ENCODE measurements at places on chromosomes 1 and 21.

DNA sequence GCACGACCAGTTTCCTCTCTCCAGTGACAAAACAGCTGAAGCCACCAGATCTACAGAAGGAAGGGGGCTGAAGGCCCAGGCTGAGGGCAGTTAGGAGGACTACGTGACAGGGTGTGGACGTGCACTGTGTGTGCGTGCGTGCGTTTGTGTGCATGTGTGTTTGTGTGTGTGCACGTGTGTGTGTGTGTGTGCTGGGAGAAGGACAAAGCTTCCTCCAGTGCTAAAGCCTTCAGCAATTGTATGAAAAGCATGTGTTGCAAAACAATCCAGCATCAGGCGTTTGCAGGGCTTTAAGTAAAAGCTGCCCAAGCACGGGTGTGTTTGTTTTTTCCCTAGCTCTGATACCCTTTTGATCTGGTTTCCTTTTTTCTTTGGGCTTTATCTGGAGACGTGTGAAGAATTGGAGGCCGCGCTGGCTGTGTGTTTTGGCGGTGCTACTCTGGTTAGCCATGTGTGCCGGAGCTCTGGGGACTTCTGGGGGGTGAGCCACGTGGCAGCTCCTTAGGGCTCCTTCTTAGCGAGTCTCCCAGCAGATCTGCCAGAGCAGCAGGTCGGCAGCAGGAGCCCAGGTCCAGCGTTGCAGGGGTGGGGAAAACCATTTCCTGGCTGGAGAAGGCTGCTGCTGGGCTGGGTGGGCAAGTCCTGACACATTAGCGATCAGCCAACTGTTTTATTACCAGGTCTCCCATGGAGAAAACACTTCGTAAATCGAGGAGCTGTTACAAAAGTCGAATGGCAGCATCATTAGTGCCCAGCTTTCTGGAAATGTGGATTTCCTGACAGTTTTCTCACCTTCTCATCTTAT is 73.4 kb downstream of the UCK2 start:
- no peak for DNase-seq

- DNase-seq = no peak
Observed at GRCh38 chr1:148166558-148167492, 14.7 kb upstream of the NBPF11 start.

- DNase-seq = peak; percentile 35
Observed at GRCh38 chr1:5983361-5984103, 8.7 kb downstream of the NPHP4 start.

DNA sequence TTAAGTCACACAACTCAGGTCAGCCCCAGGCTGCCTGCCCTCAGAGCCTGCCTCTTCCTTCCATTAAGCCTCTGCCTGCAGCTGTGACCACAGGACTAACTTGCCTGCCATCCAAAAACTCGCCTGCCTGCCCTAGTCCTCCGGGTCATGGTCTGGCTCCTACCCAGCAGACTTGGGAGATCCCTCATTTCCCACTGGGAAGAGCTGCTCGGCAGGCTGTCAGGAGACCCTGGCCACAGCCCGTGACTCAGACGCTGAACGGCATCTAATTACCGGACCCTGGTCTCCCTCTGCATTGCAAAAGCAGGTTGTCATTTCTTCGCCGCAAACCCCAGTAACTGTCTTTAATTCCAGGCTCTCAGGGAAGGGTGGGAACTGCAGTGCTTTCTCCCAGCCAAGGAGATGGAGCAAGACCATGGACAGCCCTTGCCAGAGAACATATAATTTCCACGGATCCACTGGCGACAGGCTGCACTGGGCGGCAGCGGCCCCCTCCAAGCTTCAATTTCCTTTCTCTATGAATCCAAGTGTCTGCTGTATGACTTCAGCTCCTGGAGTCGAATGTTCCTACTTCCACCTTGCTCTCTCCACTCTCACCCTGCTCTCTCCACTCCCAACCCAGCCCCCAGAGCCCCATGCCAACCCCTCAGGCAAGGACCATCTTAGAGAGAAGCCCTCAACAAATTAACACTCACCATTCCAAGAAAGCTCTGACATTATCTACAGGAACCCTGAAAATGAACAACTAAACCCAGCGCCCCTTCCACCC is 20.4 kb downstream of the OLFML2B start:
- DNase-seq = no peak

DNA sequence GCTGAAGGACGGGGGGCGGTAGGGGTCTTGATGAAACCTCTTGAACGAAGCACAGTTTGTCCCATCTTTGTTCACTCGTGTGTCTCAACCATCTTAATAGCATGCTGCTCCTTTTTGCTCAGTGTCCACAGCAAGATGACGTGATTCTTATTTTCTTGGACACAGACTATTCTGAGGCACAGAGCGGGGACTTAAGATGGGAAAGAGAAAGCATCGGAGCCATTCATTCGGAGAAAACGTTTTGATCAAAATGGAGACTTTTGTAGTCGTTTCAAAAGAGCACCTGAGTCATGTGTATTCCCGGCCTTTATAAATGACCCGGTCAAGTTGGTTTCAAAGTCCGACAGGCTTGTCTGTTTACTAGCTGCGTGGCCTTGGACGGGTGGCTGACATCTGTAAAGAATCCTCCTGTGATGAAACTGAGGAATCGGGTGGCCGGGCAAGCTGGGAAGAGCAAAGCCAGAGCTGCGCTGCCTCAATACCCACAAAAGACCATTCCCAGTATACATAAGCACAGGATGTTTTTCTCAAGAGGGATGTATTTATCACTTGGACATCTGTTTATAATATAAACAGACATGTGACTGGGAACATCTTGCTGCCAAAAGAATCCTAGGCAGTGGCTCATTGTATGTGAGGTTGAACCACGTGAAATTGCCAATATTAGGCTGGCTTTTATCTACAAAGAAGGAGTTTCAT is 18.5 kb downstream of the ETS2 start:
- DNase-seq = no peak

- no peak for DNase-seq
Observed at GRCh38 chr1:207474210-207474609, 20.1 kb downstream of the CR2 start.

GRCh38 chr1:31693231-31693630 is 10.6 kb downstream of the COL16A1 start:
- DNase-seq = no peak

DNA sequence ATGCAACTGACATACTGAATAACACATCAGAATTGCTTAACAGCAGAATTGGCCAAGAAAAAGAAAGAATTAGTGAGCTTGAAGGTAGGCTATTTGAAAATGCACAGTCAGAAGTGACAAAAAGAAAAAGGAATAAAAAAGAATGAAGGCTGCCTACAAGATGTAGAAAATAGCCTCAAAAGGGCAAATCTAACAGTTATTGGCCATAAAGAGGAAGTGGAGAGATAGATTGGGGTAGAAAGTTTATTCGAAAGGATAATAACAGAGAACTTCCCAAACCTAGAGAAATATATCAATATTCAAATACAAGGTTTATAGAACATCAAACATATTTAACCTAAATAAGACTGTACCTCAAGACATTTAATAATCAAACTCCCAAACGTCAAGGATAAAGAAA is 67.5 kb downstream of the ATP6V1G3 start:
- no peak for DNase-seq

- DNase-seq = no peak
Observed at GRCh38 chr1:198595765-198596164, 43.1 kb upstream of the PTPRC start.

DNA sequence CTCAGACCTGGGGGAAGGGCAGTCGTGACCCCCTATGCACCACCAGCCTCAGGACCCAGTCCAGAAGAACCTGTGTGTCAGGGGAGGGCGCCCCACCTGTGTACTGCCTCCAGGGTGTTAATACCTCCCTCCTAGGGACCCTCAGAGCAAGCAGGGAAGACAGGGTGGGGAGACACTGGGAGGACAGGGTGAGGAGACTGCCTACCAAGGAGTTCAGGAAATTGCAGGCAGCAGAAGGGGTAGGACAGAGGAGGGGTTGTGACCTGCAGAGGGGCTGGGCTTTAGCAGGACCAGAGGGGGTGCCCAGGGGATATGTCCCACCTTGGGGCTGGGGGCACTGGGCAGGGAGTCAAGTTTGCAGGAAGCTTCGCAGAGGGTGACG is 5.2 kb downstream of the C21orf58 start:
- no peak for DNase-seq

GRCh38 chr1:42978317-42979035 is 19.8 kb upstream of the SLC2A1 start:
- no peak for DNase-seq

GRCh38 chr1:174998569-174999215 is 1.1 kb upstream of the CACYBP start:
- DNase-seq = peak; percentile 81

DNA sequence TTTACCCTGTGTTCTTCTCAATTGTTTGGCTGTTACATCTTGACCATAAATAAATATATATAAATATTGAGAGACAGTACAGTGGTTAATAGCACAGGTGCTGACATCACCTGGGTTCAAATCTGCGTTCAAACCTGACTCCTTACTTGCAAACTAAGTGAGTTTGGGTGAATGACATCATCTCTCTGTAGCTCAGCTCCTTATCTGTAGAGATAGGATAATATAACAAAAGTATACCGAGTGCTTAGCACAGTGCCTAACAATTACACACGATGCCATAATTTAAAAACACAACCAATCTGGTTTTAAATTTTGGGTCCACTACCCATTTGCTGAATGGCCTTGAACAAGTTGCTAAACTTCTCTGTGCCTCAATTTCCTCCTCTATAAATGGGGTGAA is 86.6 kb downstream of the RRAGC start:
- DNase-seq = no peak

DNA sequence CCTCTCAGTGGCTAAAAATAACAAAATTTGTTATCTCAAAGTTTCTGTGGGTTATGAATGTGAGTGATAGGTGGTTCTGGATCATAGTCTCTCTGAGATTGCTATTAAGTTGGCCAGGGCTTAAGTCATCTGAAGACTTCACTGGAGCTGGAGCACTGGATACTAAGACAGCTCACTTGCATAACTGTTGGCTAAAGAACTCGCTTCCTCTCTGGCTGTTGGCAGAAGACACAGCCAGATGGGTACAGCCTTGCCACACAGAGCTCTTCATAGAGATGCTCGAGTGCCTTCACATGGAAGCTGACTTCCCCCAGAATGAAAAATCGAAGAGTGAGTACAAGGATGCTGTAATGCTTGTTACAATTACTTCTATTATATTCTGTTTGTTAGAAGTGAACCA is 333.8 kb downstream of the ZP4 start:
- DNase-seq = no peak

DNA sequence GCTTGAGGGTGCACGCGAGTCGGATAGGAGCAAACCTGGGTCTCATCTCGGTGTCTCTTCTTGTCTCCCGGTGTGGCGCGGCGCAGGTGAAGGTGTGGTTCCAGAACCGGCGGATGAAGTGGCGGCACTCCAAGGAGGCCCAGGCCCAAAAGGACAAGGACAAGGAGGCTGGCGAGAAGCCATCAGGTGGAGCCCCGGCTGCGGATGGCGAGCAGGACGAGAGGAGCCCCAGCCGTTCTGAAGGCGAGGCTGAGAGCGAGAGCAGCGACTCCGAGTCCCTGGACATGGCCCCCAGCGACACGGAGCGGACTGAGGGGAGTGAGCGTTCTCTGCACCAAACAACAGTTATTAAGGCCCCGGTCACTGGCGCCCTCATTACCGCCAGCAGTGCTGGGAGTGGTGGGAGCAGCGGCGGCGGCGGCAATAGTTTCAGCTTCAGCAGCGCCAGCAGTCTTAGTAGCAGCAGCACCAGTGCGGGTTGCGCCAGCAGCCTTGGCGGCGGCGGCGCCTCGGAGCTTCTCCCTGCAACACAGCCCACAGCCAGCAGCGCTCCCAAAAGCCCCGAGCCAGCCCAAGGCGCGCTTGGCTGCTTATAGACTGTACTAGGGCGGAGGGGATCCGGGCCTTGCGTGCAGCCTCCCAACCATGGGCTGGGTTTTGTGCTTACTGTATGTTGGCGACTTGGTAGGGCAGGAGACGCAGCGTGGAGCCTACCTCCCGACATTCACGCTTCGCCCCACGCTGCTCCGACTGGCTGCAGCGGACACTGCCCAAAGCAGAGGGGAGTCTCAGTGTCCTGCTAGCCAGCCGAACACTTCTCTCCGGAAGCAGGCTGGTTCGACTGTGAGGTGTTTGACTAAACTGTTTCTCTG is 5.1 kb downstream of the HLX start:
- DNase-seq = no peak

DNA sequence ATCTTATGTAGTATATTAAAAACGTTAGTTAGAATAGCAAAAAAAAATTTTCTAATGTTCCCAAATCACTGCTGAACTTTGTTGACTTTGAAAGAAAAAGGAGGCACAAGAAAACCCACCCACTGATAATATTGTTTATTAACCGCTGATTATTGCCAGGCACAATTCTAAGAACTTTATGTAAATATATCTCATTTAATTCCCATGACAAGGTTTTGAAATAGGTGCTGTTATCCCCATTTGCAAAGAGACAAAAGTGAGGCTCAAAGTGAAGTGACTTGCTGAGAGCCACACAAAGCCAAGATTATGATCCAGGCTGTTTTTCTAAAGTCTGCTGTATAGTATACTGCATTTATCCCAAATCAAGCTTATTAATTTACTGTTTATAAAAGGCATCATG is 56.4 kb downstream of the SASS6 start:
- DNase-seq = no peak

DNA sequence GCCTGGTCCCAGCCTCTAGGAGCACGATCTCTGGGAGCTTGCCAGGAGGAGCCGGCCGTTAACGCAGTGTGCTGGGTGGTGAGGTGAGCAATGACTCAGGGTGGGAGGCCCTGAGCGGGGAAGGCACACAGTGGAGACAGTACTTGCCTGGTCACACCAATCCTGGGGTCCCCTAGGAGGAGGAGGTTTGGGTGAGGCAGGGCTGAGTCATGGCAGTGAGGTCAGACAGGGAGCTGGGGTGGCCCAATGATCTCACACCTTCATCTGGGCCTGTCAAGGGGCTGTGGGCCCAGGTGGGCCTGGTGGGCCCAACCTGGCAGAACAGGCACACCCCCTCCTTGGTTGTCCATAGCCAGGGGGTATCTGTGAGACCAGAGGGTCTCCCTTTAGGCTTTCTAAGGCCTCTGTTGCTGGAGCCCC is 8.6 kb upstream of the EDN2 start:
- peak; percentile 89 for DNase-seq

DNA sequence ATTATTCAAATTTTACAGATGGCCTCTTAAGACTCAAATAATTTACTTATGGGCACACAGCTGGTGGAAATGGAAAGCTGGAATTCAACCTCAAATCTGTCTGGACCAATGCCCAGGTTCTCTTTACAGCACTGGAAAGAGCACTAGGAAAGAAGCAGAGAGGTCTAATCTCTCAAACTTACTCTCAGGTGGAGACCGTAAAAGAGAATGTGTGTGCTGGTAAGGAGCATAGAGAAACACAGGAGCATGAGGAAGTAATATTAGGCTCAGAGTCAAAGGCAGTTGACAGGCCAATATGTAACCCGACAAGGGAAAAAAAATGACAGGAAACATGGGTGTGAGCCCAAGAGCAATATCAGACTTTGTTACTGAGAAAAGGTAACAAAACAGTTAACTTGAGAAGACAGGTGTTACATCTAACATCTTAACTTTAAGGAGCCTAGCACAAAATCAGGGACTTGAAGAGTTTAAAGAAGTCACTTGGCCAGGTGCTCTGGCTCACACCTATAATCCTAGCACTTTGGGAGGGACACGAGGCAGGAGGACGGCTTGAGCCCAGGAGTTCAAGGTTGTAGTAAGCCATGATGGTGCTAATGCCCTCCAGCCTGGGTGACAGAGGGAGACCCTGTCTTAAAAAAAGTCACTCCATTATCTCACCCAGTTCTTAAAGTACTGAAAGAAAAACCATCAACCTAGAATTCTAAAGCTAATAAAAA is 20.7 kb downstream of the PPP1R15B start:
- no peak for DNase-seq
